IPS-NIHi11 (cell line): ENCODE measurements at places on chromosomes 16 and 17.

DNA sequence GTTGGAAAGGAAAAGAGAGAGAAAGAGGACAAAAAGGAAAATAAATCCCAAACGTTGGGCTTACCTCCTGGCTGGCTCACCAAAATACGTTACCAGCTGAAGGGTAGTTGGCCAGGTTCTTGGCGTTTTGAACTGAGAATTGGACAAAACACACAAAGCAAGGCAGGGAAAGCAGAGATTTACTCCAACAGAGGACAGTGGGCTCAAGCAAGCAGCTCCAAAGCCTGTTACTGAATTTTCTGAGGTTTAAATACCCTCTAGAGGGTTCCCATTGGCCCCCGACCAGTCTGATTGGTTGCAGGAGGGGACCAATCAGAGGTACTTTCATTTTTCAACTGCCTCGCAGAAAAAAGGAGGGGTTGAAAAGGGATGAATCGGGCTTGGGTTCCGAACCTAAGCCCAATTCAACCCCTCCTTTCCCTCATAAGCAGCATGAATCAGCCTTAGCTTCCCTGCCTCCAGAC lies 55.6 kb upstream of the ALOX12 start:
- no peak for DNase-seq

DNA sequence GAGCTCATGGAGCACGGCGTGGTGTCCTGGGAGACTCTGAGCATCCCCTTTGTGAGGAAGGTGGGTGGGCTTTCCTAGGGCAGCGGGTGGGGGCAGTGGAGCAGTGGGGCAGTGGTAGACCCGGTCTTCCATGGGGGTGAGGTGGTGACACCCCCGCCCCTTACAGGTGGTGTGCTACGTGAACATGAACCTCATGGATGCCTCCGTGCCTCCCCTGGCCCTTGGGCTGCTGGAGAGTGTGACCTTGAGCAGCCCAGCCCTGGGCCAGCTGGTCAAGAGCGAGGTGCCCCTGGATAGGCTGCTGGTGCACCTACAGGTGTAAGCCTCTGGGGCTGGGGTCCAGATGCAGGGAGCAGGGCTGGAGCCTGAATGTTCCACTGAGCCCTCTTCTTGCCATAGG lies 1.6 kb downstream of the ELMO3 start:
- DNase-seq = no peak

GRCh38 chr16:47613251-47613650 lies 152.1 kb downstream of the PHKB start:
- no peak for DNase-seq

DNA sequence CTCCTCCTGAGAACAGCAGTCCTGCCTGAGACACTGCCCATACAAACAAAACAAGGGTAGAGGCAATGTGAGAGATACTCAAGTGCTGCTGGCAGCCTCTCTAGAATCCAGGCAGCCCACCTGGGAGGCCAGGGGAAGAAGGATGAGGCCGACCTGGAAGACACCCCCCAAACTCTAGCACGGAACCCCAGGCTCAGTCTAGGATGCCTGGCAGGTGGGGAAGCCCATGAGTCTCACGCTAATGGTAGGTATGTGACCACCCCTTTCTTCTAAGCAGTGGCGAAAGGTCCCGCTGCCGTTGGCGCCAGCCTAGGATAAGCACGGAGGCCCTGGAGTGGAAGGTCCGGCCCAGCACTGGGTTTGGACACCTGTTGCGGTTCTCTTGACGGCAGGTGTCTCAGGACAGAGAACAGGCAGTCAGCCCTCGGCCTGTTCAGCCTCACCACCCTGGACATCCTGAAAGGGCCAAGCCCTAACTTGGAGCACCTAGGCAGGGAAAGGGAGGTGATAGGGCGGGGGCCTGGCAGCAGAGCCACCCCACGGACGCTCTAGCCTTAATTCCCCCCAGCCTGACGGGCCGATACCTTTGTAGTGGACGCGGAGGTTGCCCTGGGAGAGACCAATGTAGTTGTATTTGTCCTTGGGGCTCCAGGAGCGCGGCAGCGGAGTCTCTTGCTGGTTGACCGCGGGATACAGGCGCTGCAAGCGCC lies 487 bp downstream of the RANBP10 start:
- DNase-seq = peak; percentile 29

GRCh38 chr17:80527016-80527645 lies 17.5 kb upstream of the RPTOR start:
- DNase-seq = no peak

GRCh38 chr17:36017799-36018198 lies at the start of gene CCL23:
CCL23 (minus strand) TSS chr17:36017972; CDS start chr17:36017897, 75 bp downstream.
- no peak for DNase-seq

DNA sequence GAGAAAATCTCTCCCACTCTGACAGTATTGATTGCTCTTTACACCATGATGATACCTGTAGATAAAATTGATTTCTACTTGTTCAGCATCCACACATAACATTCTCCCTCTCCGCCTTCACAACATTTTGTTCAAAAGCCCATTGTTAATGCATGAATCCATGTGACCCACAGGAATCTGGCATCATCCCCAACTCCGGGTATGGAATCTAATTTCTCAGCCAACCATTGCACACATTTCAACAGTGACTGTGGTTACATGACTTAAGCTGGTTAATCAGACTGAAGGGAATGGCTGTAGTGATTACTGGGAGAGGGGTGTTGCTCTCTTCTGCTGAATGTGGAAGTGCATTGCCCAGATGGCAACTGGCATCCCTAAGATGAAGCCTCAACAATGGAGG lies 161.4 kb upstream of the C16orf82 start:
- no peak for DNase-seq

- DNase-seq = no peak
Measured at GRCh38 chr17:41565338-41565737, 6.5 kb downstream of the KRT9 start.

DNA sequence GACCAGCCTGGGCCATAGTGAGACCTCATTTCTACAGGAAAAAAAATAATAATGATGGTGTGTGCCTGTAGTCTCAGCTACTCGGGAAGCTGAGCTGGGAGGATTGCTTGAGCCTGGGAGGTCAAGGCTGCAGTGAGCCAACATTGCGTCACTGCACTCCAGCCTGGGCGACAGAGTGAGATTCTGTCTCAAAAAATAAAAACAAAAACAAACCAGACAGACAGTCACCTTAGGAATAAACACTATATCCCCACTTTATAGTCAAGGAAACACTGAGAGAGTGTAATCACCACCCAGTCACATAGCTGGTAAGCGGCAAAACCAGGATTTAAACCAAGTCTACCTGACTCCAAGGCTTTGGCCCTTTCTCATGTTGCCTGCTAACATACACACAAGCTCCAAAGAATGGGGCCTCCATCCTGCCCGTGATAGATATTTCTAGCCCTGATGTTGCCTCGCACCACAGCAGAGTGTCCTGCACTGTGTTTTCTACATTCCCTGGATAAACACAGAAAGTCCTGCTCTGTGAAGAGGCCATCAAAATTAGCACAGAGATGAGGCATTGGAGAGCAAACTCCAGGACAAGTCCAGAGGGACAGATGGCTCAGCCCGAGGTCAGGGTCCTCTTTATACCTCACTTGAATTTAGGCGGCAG lies 66.1 kb upstream of the SMURF2 start:
- no peak for DNase-seq

DNA sequence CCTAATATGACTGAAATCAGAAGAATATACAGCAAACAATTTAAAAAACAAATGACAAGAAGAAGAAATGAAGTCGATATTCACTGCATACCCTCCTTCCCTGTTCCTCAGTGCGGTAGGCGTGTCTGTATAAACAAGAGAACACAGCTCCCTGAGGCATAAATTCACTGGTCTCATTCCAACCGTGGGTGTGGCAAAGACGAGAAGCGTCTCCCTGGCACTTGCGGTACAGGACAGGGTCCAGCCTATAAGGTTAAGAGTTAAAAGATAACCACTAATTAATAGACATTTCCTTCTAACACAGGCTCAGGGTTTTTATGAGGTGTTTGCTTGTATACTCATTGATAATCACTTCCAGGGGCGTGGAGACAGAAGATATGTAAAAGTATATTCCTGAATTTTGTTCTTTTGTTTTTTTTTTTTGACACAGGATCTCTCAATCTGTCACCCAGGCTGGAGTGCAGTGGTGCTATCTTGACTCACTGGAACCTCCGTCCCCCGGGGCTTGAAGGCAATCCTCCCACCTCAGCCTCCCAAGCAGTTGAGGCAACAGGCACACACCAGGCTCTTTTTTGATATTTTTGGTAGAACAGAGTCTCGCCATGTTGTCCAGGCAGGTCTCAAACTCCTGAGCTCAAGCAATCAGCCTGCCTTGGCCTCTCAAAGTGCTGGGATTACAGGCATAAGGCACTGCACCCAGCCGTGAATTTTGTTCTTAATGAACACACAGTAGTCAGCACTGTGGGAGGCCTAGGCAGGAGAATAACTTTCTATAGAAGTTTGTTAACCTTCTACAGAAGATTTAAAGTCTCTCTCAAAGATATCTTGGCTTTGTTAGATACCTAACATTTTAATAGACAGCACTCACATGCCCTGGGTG lies 59.1 kb upstream of the CLEC18B start:
- DNase-seq = peak; percentile 41

DNA sequence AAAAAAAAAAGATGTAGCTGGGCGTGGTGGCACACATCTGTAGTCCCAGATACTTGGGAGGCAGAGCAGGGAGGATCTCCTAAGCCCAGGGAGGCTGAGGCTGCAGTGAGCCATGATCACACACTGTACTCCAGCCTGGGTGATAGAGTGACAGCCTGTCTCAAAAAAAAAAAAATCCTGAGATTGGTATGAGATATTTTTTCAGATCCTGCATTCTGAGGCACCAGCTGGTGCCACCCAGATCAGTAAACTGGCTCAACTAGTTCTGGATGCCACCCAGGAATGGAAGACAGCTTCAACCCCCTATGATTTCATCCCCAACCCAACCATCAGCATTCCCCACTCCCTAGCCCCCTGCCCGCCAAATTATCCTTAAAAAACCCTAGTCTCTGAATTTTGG lies 7.1 kb upstream of the GJC1 start:
- no peak for DNase-seq

DNA sequence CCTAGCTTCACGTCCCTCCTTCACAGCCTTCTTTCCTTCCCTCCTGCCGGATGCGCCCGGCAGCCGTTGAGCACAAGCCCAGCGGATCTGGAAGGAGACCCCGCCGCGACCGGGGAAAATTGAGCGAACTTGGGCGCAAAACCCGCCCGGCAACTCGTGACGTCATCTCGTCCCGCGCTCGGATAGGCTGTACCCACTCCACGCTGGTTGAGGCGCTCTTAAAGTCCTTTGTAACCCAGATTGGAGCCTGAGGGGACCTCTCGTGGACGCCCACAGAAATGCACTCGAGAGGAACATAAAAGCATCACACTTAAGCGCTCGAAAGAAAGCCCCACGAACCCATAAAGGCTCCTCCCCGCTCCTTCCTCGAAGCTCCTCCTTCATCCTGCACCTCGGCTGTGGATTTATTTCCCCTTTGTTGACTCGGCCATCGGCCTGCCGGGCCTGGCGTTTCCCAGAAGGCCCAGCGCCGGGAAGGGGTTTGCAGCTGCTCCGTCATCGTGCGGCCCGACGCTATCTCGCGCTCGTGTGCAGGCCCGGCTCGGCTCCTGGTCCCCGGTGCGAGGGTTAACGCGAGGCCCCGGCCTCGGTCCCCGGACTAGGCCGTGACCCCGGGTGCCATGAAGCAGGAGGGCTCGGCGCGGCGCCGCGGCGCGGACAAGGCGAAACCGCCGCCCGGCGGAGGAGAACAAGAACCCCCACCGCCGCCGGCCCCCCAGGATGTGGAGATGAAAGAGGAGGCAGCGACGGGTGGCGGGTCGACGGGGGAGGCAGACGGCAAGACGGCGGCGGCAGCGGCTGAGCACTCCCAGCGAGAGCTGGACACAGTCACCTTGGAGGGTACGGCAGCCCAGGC lies at the start of gene PSMD3:
Gene PSMD3, plus strand, starts transcription at position 457 of the 856 bp plus-strand sequence. Its CDS starts 164 bp downstream, at position 621.
- DNase-seq = peak; percentile 95

DNA sequence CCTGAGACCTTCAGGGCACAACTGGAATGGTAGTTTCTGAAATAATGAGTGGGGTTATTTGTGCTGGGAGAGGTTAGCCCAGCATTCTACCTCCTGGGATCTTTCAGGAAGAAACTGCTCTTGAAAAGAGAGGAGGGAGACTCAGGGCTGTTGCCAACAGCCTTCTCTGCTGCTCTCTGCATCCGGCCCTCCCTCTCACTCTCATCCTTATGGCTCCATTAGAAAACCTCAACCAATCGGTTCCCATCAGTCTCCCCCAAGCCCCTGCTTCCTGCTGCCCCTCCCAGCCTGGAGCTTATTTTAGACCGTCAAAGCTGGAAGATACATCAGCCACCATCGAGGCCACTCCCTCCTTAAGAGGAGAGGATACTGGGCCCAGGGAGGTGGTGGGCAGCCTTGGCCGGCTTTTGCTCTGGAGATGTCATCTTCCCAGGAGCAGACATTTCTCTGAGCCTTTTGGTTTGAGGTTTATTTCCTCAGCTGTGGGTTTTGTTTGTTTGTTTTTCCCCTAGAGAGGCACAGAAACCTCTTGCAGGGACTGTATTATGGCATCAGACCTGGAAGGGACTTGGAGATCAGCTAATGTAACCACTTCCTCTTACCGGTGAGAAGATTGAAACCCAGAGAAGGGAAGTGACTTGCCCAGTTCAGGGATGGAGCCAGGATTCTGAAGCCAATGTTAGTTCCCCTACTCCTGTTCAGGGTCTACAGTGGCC lies 2.7 kb downstream of the MPRIP start:
- no peak for DNase-seq

GRCh38 chr17:9802294-9802693 lies 10.9 kb upstream of the DHRS7C start:
- no peak for DNase-seq

- no peak for DNase-seq
Measured at GRCh38 chr16:87501117-87501516, 8.3 kb upstream of the ZCCHC14 start.

GRCh38 chr17:78325076-78325687 lies 34.7 kb downstream of the SOCS3 start:
- DNase-seq = no peak

- no peak for DNase-seq
Measured at GRCh38 chr16:87075319-87075860, 241.8 kb downstream of the C16orf95 start.

DNA sequence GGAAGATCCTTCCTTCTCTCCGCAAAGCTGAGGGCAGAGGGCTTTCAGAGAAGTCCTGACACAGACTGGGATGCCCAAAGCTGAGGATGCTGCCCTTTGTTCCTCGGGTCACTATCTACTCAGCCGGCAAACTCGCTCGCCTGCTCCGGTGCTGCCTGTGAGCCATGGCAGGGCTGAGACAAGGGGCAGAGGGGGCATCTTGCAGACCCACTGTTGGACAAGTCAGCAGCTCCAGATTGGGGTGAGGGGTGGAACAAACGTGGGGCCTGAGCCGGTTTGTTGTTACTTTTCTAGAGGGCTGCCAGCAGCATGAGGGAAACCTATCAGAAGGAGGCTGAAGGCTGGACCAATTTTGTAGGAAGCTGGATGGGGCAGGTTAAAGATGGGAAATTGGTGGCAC lies 47.1 kb upstream of the PIK3R6 start:
- DNase-seq = no peak

DNA sequence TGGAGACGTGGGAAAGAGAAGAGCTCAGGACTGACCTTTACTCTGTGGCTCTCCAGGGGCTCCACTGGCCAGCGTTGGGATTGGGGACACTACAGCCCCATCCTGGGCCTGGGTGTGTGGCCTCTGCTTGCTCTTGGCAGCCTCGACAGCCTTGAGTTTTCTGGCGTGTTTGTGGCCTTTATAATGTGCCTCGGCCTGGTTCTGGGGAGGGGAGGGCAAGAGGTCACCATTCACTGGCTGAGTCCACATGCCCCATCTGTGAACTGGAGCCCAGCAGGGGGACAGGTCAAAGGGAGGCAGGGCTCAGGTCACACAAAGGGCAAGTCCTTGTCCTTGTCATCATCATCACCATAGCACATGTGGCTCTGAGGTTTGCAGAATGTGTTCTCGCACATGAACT lies 11.7 kb downstream of the NKIRAS2 start:
- no peak for DNase-seq
